ENCODE measurements at places on chromosomes 12 and 14.

DNA sequence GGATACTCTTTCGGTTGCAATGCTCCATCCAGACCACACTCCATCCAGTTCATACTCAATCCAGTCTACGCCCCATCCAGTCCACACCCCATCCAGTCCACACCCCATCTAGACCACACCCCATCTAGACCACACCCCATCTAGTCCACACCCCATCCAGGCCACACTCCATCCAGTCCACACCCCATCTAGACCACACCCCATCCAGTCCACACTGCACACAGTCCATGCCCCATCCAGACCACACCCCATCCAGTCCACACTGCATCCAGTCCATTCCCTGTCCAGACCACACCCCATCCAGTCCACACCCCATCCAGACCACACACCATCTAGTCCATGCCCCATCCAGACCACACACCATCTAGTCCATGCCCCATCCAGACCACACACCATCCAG lies 116.0 kb upstream of the RTL1 start:
- no peak for DNase-seq

- DNase-seq = no peak
These were observed 55.5 kb downstream of the MYRFL start for GRCh38 chr12:69880571-69880970.

DNA sequence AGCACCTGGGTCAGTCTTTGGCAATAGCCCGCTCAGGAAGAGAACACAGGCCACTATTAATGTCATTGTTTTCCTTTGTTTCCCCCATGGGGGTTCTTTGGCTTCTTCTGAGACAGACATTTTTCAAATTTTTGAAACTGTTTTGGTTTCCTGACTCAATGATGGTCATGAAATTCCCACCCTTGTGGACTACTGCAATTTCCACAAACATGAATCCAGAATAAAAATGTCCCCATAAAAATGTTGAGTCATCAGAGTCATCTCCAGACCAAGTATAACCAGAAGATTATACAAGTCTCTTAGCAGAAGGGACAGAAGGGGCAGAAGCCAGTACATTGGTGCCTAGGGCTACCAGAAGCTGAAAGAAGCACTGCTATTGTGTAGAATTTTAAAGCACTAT lies 29.1 kb downstream of the SLCO1A2 start:
- DNase-seq = no peak

DNA sequence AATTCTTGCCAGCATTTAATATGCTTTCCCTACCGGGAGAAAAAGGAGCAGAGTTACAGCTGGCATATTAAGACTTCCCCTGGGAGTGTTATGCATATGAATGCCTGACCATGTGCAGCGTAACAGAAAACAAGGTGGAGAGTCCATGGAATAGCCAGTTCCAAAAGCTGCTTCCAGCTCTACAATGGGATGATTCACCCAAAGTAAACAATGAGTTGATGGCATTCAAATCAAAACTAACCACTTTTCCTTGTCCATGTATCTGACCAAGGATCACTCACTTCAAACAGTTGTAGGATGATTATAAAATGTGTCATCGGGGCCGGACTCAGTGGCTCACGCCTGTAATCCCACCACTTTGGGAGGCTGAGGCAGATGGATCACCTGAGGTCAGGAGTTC lies 48.1 kb upstream of the BICDL1 start:
- no peak for DNase-seq

GRCh38 chr12:32483499-32483898 lies 84.1 kb downstream of the FGD4 start:
- DNase-seq = no peak

DNA sequence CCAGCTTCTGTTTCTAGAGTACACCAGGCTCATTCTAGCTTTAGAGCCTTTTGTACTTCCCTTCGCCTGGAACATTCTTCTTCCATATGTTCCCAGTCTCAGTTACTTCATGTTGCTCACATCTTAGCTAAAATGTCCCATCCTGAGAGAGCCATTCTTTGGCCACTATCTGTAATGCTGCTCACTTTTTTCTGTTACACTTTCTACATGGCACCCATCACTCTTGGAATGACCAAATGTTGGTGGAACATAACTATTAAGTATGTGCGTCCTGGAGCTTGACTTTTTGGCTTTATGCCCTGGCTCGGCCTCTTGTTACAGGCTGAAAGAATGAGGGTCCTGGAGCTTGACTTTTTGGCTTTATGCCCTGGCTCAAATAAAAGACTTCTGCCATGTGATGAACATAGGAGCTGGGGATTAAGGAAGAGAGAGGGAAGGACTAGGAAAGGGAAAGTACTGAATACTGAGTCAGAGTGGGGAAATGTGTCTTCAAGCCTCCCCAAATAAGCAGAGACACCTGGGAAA lies 442.9 kb upstream of the ATP2B1 start:
- no peak for DNase-seq

- DNase-seq = no peak
These were observed 225.1 kb upstream of the CRY1 start for GRCh38 chr12:107318556-107318805.

All from left colon (tissue), 2 donors.